T-helper 2 cell treated with Interferon-gamma antibody and Interleukin-4, amounts not matched to agents 5 μg/mL and 100 μg/mL, for 36 hours (primary cell): ENCODE measurements at places on chromosomes 6 and 20.

- DNase-seq, result no peak
Measured at GRCh38 chr6:42380228-42380979, 71.3 kb downstream of the TRERF1 start.

DNA sequence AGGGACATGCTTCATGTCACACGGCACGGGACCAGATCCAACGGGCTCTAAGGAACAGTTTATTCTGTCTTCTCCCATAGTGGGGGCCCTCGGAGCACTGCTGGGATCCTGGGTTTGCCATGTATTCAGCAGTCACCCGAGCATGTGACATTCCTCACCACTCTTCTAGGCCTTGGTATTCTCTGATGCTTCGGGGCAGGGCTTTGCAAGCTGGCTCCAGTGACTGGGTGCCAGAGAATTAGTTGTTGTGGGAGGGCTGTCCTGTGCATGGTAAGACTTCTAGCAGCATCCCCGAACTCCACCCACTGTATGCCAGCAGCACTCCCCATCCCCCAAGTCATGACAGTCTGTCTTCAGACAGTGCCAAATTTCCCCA is 5.4 kb downstream of the CCN5 start:
- DNase-seq, result no peak

DNA sequence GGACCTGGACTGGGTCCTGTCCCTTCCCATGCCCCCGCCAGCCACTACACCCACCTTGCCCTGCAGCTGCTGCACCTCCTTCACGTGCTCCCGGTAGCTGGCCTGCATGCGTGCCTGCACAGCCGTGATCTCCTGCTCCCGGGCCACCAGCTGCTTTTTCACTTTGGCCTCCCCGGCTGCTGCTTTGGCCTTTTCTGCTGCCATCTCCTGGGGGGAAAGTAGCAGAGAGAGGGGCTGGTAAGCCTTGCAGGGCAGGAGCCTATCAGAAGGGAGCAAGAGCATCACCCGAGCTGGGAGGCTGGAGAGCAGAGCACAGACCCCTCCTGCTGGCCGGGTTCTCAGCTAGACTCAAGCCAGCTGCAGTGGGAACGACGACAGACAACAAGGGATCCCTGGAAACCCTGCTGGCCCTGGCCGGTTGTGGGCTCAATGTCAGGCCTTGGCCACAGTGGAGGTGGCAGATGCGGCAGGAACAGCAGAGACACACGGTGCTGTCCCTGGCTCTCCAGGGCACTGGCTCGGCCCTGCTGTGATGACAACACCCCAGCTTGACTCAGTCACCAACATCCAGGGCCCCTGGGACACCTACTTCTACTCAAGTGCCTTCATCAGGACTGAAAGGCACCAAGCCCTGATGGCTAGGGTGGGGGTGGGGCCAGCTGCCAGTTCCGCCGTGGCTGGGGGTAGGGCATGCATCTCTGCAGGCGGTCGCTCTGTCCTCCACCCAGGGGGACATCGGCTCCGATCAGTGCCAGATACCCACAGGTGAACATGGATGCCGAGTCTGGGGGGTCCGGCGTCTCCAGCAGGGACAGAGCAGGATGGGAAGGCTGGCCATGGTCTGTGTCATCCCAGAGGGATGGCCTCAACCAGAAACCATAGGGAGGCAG is 45.3 kb downstream of the RRBP1 start:
- DNase-seq, result no peak

DNA sequence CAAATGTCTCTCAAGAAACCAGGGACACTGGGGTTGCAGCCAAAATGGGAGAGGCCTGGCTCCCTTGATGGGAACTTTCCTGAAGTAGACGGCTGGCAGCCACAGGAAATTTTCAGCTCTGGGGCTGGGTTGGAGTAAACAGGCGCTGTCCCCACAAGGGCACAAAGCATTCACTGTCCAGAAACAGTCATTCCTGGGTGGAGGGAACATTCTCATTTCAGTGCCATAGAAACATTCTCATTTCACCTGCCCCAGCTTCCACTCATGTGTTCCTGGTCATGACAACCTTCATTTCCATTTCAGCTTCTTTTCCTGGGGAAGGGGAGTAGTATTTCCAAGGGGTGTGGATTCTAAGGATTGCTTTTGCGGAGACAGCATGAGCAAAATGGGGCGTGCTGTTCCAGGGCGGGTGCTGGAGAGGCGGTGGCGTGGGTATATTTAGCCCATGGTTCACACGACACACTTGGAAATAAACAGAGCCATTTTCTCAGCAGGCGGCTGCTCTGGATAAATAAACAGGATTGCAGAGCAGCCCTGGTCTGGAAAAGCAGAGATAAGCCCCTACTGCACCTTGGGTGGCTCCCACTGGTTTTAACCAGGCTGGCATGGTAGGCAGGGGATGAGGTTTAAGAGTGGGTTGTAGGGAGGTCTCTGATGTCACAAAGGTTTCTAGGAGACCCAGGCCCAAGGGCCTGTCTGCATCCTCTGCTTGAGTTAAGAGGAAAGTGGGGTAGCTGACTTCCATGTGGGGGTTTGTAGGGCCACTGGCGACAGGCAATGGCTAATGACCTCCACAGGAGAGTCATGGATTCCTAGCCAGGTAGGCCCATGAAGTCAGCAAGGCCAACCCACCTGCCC is 32.9 kb downstream of the COX4I2 start:
- DNase-seq, result no peak

DNA sequence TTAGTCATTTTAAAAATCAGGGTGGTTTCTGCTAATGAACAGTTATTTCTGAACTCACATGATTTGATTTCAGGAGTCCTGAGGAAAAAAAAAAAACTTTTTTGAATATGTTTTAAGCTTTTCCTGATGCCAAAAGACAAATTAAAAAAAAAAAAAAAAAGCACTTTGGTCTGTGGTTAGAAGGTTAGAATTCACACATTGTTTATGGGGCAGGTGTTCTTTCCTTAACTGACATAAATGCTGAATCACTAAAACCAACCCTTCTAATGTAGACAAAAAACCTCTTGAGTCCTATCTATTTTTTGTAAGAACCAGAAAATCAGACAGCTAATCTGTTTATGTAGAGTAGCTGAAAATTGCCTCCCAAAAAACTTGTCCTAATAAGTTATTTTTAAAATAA is 20.4 kb downstream of the THEMIS start:
- no peak for DNase-seq

DNA sequence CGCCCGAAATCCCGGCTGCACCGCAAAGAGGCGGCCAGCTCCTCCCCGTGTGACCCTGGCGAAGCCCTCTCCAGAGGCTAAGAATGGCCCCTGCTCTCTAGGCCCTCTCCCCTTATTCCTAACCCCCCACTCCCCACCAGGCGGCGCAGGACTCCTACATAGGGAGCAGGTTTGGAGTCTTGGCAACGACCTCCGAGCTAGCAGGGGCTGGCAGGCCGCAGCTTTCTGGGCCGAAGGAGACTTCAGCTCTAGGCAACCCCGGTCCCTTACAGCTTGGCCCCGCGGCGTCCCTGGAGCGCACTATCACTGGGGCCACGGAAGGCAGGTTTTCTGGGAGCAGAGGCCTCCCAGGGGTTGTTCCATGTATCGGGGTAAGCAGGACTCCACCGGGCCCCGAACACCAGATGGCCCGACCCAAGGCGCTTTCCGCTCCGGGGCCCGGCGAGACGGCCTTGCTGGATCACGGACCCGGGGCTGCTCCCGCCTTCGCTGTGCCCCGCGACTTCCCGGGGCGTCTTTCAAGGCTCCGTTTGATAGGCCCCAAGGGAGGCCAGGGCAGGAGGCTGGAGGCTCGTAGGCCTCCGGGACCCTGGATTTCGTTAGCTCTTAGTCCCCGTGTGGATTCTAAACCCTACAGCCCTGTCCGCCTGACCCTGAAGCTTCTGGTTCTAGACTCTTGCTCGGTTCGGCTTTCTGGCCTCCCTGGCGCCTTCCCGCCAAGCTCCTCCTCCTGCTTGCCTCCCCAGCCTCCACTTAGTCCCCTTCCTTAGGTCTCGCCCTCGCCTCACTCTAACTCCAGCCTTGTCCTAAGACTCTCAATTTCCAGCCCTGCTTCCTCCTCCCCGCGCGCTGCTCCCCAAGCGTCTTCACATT is 1.9 kb downstream of the SLC32A1 start:
- peak; percentile 15 for DNase-seq

DNA sequence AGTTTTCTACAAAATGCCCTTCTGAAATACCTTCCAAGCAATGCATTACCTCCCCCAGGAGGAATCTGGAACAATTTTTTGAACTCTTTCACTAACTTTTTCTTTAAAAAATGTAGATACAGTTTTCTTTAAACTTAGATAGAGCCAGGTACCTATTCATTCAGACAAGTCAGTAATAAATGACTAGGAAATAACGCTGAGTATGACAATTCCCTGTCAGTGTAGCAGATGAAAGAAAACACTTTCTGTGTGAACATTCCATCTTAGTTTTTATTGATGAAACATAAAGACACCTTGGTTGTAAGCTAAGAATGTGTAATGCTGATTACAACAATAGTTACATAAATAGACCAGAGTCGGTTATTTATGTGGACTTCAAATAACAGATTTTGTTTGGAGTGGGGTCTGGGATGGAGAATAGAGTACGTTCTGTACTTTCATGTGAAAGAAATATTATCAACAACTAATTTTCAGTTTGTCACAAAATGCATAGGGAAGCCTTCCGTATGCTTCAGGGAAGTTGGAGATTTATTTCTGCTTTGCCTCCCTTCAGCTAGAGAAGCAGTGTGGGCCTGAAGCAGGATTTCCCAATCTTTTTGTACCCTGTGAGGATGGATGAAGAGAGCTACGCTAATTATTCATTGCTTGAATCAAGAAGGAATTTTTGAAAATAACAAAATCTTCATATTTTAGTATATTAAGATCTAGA is 19.2 kb upstream of the QKI start:
- no peak for DNase-seq

- no peak for DNase-seq
Measured at GRCh38 chr6:159399751-159400221, 230.6 kb downstream of the FNDC1 start.

DNA sequence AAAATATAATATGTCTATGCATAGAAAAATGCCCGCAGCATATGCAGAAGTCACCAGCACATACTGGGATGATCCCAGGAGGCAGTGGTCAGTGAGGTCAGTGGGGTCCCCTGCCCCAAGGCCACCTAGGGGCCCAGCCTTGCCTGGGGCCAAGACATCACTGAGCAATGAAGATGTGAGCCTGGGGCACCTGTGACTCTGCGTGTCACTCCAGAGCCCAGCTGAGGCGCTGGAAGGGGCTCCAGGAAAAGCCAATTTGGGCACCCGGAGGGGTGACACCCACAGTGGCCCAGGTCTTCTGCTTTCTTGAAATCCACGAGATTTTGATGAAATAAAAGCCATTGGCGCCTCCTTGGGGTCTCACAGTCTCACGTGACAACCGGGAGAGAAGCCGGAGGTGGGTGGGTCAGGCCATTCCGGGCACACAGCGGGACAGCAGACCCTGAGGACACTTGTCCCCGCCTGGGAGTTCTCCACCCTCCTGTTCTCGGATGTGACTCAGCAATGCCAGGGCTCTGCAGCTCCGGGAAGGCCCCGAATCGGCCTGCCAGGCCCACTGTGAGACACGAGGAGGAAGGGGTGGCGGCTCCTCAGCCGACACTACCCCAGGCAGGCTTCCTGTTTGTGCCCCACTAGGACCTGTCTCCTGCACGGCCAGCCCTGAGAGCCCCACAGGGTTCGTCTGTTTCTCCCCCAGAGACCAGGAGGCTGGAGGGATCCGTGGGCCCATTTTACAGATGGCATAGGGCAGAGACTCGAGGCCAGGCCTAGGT is 24.4 kb upstream of the SLCO4A1 start:
- peak; percentile 69 for DNase-seq

DNA sequence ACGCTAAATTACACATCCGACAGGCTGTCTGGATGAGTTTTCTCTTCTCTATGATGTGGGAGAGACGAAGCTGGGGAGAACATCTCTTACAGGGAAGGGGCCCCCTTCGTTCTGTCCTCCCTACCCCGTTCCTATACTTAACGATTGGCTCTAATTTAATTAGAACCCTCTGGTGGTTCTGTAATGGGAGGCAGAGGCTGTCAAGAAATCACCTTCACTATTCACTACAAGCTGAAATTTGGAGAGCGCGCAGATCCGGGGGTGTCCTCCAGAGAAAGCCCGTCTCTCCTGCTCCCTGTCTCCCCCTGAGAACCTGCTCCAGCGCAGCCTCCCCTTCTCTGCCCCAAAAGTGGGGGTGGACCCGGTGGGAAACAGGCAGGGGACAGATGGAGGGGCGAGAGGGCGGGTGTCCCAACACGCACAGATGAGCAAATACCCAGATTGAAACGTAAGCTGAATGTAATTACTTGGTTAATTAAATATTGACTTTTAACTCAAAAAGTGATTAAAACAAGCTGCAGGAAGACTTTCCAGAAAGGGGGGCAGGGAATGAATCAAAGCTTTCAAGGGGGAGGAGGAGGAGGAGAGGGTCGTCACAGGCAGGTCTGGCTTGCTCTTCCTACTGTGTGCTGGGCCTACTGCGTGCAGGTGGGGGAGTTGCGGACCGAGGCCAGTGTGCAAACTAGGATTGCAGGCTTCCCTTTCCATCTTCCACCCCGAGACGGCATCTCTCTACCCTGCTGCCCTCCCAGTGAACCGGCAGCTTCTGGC is 1.3 kb downstream of the SULF2 start:
- DNase-seq, result no peak

DNA sequence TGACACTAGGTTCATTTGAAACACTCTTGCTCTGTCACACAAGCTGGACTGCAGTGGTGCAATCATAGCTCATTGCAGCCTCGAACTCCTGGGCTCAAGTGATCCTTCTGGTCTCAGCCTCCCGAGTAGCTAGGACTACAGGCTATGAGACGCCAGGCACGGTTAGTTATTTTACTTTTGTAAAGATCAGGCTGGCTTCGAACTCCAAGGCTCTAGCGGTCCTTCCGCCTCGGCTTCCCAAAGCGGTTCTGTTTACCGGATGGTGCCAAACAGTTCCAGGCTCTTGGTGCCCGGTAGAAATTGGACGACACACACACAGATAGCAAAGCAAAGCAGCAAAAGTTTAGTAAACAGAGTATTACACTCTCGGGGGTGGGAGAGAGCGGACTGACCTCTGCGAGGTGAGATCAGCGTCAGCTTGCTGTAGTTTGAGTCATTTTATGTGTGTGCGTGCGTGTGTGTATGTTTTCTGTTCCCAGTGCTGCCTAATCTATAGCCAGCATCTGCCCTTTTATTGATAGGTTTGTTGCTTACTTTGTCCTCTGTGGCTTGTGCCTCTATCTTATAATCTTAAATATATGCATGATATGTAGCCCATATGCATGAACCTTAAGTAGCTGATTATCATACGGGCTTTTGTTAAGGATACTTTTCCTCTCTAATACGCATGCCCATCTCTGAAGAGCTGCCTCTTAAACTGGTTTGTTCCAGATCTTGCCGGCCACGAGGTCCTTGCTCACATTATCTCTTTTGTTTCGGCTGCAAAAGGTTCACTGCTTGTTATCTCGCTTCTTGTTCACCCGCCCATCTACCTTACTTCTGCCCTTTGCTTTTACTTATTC is 75.2 kb downstream of the OR2B2 start:
- peak; percentile 77 for DNase-seq
